ENCODE measurements at places on chromosomes 1 and 21.

DNA sequence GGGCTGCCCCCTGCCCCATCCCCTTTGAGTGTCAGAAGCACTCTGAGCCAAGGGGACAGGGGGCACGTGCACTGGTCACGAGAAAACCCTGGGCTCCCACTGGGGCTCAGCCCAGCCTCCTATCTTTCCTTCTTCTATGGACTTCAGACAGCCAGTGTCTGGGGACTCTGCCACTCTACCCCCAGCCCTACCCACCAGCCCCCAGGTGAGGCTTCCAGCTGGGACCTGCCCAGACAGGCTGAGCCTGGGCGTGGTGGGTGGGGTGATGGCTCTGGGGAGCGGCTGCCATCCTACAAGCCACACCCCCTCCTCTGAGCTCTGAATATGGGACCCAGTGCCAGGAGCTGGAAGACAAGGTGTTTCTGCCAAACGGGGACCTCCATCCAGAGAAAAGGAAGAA lies 8.0 kb upstream of the SFN start:
- DNase-seq = no peak

DNA sequence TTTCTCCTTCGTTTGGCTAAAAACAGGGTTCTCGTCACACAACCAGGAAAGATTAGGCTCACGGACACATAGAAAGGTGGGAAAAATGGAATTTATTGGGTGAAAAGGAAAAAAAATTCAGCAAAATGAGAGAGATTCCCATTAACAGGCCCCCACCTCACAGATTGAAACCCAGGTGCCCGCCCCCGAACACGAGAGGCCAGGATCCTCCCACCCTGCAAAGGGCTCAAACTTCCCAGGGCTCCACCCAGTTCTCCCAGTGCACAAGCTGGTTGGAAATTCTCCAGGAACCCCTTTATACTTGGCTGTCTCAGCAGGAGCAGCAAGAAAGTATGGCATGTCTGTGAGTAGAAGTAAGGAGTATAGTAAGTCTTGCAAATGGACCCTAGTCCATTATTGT lies 499.7 kb downstream of the RWDD3 start:
- no peak for DNase-seq

- DNase-seq = no peak
Observed at GRCh38 chr1:165456861-165457260, 11.9 kb upstream of the RXRG start.

- DNase-seq = no peak
Observed at GRCh38 chr21:44531606-44532564, 8.1 kb downstream of the KRTAP10-1 start.

- DNase-seq = no peak
Observed at GRCh38 chr21:18812308-18812707, 408.7 kb upstream of the TMPRSS15 start.

GRCh38 chr1:181126871-181127587 lies 38.5 kb downstream of the IER5 start:
- no peak for DNase-seq

DNA sequence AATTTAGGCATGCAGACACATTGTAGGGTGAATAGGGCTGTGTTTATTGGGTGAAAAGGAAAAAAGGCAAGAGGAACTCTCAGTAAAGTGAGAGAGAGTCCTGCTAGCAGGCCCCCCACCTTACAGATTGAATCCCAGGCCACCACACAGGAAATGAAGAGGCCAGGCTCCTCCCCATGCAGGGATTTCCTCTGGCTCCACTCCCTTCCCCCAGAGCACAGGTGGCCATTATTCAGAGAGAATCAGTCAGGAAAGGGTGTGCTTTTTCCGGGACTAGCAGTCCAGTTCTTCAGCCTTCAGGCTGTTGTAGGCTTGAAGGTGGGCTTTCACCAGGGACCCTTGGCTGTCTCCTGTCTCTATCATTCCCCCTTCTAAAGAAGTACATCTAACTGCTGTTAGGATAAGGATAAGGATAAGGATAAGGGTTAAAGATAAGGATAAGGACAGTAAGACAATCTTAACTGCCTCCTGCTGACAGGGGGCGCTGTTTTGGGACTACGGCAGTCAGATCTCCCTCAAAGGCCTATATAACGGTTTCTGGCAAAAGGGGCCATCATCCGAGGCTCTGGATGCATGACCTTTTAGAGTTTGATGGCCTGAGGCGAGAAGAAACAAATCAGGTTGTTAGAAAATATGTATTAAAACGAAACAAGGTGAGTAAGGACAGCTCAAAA lies 26.3 kb downstream of the ZNF648 start:
- DNase-seq = no peak

All from stimulated activated CD8-positive, alpha-beta memory T cell treated with anti-CD3 and anti-CD28 coated beads, Interleukin-7, amount 100 ng/mL, for 4 hours (primary cell).